ENCODE measurements at places on chromosomes 1 and 21.
A peak's percentile ranks its signal among the peaks of the same experiment; 100 is the strongest.

GRCh38 chr21:34732388-34732821, 63.6 kb downstream of the CLIC6 start:
- peak; percentile 49 for DNase-seq

GRCh38 chr1:191695865-191696264, 462.4 kb upstream of the RGS18 start:
- no peak for DNase-seq

- DNase-seq = no peak
These were observed 75.2 kb downstream of the TRABD2B start for GRCh38 chr1:47921935-47922415.

DNA sequence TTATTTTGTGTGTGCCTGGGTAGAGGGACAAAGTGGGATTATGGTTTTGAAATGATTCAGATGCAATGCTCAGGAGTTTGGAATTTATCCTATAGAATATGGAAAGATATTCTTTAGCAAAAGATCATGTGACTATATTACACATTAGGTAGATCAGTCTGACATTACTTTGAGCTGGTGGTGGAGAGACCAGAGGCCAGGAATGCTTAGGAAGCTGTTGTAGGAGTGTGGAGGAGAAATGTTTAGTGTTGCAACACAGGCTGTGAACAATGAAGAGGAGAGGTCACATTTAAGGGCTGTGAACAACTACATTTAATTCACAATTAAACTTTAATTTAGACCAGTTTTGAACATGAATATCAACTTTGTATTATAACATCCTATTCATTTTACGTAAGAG, 45.3 kb upstream of the PODN start:
- DNase-seq = no peak

DNA sequence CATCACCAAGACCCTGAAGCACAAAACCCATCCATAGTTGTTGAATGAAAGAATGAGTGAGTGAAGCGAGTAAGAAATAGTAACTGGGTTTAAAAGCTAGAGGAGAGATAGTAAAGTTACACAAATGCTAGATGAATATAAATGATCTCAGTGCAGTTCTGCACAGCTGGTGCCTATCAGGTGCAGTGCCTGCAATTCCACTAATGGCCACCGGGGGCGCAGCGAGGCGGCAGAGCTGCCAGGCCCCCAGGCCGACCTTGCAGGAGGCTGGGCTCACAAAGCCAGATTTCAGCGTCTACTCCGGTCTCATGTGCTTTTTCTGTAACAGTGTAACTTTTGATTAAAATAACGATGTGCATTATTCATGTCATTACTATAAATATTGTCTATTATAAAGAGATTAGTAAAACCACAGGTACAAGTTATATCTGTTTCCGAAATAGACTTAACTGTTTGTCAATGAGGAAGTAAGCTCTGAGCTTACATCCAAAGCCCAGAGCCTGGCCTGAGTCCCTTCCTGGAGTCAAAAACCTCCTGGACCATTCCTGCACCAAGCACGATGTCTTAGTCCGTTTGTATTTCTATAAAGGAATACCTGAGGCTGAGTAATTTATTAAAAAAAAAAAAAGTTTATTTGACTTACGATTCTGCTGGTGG, 477.6 kb downstream of the NPHP4 start:
- DNase-seq = no peak

DNA sequence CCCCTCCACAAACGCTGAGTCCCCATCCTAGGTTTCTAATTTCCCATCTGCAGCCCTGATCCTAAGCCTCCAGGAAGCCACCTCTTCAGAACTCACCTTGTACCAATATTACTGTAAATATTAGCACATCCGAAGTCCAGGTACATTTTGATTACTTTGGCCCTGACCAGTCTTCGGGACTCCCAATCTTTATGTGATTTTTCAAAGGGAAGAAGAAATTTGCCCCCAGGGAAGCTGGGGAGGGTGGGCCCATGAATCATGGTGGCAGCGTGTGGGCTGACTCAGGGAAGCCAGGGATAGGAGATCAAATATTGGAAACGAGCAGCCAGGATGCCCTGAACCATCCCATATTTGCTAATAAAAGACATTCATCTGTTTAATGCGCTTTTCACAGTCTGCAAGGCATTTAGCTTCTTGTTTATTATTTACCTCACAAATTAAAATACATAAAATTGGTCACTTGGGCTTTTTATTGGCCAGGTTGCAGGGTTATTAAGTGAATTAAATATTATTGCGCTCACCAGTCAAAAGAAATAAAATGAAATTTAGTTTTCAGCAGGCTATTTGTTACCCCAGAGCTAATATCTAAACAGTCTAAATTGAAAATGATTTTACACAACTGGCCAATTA, 46.6 kb downstream of the KIAA0040 start:
- DNase-seq = no peak

DNA sequence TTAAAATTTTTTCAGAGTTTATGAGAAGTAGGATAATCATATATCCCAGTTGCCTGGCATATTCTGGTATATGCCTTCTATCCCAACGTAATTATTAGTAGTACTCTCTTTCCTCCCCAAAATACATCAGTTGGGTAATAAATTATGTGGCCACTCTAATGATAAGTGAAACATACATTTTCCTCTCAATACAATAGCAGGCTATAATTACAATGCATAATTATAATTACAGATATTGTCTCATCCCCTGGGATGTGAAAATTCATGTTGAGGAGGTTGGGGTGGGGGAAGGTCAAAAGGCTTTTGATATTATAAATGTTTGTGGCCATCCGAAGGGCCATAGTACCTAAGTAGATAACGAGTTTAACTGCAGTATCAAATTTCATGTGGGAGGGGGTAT, 277.1 kb downstream of the ST6GALNAC3 start:
- DNase-seq = no peak

DNA sequence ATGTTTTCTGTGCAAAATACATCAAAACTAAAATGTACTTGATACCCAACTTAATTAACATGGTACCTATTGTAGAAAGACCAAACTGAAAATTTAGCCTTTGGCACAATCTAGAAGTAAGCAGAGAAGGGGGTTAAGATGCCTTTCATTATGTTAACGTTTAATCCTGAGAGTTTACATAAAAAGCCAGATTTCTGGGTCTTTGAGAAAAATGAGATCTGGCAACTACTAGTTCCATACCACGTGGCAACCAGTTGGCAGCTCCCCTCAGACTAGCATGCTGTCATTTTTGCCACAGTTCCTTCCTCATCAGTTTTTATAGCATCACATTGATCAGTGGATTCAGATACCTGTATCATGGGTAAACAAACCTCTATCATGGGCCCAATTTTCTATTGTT, 1.5 kb downstream of the RO60 start:
- DNase-seq = no peak

DNA sequence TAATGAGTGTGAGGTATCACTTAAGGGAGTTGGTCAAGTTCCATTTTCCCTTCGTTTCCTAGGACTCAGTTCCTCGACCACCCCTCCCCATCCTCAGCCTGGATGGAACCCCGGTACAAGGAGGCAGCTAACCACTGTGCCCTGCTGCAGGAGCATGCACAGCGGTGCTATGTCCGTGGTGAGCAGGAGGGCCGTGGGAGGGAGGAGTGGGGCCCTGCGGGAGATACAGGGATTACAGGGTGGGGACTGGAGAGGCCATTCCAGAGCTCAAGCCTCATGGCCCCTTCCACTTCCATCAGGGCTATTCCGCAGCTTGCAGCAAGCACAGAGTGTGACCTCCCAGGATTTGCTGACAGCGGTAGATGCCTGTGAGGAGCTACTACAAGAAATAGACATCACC, 25.8 kb downstream of the HYI start:
- no peak for DNase-seq

GRCh38 chr1:215793180-215793579, 226.1 kb downstream of the KCTD3 start:
- DNase-seq = no peak

GRCh38 chr1:110150330-110151174, at the start of gene SLC6A17:
Gene SLC6A17 (plus strand): TSS chr1:110150494. CDS start chr1:110166930, 16,436 bp downstream.
- DNase-seq = peak; percentile 12

DNA sequence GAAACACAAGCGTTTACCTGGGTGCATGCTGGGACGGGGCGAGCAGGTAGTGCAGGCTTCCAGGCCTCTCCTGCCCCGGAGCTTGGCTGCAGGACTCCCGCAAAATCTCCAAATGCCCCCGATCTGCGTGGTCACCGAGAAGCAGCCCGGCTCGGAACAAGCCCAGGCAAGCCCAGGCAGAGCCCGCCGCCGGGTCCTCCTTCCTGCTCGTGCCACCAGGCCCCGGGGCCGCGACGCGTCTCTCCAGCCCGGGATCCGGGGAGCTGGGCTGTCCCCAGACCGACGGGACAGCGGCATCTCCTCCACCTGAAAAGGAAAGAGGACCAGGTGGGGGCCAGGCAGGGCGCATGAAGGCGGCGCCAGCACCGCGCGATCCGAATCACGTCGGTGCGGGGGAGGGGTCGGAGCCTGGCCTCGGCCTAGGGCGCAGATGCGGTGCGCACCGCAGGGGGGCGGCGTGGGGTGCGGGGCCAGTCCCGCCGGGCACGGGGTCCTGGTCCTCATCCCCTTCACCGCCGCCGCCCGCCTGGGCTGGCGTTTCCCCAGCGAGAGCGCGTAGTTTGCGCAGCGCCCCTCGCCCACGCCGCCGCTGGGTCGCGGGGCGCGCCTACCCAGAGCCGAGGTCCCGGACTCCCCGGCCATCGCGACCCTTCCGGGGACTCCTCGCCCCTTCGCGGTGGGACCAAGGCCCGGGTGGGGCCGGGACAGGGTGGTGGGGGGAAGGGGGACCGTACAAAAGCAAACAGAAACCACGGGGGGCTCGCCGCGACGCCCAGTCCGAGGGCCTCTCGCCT, 52.4 kb upstream of the H6PD start:
- DNase-seq = no peak

GRCh38 chr1:33224166-33224707, 32.1 kb upstream of the ZNF362 start:
- no peak for DNase-seq

GRCh38 chr1:211591980-211592493, 13.1 kb upstream of the SLC30A1 start:
- DNase-seq = no peak

DNA sequence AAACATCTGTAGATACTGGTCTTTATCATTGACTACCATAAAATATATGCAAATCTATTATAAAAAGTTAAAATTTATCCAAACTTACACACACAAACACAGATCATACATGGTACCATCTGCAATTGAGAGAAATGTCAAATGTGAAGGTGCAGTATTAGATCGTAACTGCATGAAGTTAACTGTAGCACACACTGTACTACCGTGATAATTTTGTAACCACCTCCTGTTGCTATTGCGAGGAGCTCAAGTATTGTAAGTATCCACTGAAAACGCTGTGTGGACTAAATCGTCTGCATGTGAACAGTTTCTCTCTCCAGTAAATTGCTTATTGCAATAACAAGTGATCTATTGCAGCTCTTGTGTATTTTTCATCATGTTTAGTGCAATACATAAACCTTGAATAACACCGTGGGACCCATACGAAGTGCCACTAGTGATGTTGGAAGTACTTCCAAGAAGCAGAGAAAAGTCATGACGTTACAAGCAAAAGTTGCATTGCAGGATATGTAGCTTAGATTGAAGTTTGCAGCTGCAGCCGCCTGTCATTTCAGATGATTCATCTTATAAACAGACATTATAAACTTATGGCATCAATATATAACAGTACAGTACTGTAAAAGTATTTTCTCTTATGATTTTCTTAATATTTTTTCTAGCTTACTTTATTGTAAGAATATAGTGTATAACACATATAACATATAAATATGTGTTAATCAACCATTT, 172.9 kb downstream of the SDCCAG8 start:
- DNase-seq = no peak

DNA sequence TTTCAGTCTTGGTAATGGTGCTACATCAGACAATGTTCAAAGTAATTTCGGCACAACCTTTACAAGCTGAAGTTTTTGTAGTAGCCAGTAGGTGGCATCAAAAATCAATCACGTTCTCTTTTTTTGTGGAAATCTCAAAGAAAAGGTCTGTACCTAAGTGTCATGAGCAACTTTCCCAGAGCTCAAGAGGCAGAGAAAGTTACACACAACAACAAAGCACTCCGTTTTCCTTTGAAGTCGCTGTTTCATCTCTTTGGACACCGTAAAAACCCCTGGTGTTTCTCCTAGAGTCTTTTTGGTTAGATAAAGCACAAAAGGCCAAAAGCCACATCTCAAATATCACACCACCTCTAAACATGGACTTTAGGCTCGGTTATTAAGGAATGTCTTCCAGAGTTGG, 131.6 kb downstream of the LHX8 start:
- no peak for DNase-seq

DNA sequence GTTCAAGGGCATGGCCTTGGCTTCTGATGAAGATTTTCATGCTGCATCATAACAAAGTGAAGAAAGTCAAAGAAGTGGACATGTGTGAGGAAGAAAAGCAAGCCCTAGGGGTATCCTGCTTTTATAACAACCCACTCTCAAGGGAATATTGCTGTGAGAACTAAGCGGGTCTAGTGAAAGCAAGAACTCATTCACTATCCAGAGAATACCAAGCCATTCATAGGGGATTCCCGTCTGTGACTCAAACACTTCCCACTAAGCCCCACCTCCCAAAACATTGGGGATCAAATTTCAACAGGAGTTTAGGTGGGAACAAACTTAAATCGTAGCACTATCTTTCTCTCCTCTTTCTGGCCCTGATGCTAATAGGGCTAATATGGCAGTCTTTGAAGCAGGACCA, 98.5 kb upstream of the CTTNBP2NL start:
- no peak for DNase-seq

DNA sequence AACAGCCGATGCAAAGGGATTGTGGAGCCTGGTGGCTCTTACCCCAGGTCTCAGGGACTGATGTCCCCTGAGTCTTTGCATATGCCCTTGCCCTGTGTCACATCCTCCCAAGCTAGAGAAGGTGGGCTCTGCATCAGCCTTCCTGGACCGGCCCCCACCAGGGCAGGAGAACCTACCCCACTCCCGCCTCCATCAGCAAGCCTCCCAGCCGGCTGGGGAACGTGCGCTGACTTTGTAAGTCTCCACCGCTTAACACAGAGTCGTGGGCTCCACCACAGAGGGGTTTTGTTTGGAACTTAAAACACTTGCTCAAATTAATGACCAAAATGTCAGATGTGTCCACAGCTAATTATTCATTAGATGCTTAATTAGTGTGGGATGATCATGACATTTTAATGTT, 255.2 kb upstream of the VAMP3 start:
- no peak for DNase-seq

GRCh38 chr1:42759114-42759513, 7.7 kb downstream of the P3H1 start:
- no peak for DNase-seq
